Activated CD4-positive, alpha-beta T cell treated with anti-CD3 and anti-CD28 coated beads, Interleukin-2, Interleukin-4, amounts not matched to agents 100 ng/mL and 50 ng/mL, durations not matched to agents 16 hours and 8 hours (primary cell): ENCODE measurements at places on chromosomes 5 and 9.

GRCh38 chr9:110455860-110456259 is 118.2 kb upstream of the TXNDC8 start:
- no peak for DNase-seq

DNA sequence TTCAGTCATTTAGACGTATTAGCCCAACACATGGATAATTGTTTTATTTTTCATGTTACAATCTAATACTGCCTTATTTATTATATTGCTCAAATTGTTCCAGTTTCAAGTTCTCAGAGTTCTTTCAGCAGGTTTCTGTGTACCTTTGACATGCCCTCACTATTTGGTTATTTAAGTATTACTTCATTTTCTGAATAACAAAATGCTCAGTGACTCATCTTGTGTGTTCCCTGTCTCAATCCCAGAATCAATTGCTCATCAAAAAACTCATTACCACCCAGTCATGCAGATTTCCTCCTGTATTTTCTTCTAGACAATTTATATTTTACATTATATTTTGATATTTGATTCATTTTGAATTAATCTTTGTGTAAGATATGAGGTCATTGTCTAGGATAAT is 562.6 kb downstream of the ANXA1 start:
- DNase-seq, result no peak

- no peak for DNase-seq
Measured at GRCh38 chr9:128175726-128176125, 15.6 kb downstream of the CIZ1 start.

- DNase-seq, result no peak
Measured at GRCh38 chr5:38751103-38751502, 94.7 kb upstream of the OSMR start.

DNA sequence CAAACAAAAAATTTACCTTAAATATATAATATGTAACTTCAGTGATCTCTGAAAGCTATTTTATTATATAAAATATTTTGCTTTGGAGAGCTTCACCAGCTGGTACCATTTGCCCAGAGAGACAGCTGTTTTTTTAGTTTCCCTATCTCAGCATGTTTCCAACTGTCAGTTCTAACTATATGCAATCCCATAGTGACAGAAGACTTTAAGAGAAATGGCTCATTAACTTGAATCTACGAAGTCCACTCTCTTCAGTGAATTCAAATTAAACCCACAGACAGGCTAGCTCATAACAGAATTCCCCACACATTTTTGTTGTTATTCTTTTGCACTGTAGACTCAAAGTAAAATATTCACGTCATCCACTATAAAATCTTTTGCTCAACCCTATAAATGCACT is 251.8 kb upstream of the POU5F2 start:
- no peak for DNase-seq

DNA sequence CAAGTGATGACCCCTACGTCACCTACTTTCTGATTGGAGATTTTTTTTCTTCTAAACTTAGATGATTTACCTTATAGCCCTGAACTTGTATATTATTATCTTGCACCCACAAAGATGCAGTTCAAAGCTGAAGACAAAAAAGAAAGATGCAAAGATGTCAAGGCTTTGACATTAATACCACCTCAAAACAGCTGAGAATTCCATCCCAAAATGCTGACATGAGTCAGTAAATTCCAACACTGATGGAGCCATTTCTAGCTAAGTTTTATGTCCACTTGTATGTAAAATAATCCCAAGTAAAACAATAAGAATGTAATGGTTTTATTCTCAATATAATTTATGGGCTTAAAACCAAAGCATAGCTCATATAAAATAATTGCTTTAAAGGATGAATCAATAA is 91.5 kb upstream of the CDH9 start:
- no peak for DNase-seq

GRCh38 chr5:133610489-133611356 is 1.6 kb downstream of the FSTL4 start:
- peak; percentile 38 for DNase-seq

DNA sequence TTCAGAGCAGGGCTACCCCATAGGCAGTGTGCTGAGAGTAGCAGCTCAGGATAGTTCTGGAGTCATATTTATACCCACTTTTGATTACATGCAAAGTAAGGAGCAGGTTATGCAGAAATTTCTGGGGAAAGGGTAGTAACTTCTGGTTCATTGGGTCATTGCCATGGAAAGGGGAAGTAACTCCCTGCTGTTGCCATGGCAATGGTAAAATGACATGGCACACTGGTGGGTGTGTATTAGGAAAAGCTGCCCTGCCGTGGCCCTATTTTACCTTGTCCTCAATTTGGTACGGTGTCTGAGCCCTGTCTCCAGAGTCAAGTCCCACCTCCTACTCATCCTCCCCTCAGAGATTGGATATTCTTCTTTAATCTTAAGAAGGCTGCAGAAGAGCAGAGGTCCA is 526.7 kb upstream of the TYRP1 start:
- DNase-seq, result no peak

DNA sequence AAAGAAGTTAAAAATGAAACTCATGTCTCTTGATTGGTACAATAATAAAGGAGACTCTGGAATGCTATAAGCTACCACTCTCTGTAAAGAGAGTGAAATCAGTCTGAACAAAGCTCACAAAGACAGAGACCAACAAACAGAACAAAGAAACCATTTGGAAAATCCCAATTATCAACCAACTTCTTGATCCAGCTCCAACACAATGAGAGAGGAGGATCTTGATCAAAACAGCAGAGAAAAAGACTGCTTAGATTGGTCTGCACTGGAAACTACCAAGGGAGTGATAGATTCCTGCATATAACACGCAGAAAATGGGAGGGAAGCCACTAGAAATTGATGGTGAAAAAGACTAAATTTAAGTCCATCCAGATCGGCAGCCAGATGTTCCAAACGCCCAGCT is 23.1 kb upstream of the RNF38 start:
- no peak for DNase-seq

DNA sequence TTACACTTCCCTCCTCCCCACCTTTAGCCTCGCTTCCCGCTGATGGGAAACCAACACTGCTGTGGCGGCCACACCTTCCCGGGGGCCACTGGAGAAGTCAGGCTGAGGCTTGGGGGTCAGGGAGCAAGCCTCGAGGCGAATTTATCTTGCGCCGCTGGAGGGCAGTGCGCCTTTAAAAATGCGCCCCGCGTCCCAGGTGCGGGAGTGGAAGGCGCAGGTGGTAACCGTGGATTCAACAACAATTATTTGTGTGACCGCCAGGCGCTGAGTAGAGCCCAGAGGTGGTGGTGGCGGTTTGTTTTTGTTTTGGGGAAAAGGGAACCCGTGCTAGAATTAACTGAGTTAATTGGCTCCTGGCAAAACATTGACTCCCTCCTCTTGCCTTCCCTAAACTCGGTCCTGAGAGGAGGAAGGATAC is 1.1 kb downstream of the CFAP77 start:
- DNase-seq, result peak; percentile 66

DNA sequence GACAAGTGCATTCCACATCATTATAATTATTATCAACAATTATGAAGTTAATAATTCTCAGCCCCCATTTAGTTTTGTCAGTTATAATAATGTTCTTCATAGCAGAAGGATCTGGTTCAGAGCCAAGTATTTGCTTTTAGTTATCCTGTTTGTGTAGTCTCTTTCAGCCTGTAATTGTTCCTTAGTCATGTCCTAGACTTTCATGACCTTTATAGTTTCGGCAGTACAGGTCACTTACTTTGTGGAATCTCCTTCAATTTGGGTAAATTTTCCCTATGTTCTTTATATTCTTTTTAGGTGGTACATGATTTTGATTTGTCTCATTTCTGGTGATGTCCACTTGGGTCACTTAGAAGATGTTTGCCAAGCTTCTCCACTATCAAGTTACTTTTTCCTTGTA is 34.3 kb downstream of the UBE2R2 start:
- no peak for DNase-seq

DNA sequence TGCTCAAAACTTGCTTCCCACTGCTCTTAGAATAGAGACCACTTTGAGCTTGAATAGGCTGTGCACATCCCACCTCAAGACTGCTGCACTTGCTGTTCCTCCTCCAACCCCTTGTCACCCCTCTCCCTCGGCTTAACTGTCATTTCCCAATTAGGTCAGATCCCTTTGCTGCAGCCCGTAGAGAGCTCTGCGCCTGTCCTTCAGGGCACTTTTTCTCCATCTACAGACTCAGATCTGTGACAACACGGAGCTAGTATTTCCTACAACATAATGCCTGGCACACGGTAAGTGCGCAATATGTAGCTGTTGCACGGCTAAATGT is 485 bp upstream of the HABP4 start:
- no peak for DNase-seq

DNA sequence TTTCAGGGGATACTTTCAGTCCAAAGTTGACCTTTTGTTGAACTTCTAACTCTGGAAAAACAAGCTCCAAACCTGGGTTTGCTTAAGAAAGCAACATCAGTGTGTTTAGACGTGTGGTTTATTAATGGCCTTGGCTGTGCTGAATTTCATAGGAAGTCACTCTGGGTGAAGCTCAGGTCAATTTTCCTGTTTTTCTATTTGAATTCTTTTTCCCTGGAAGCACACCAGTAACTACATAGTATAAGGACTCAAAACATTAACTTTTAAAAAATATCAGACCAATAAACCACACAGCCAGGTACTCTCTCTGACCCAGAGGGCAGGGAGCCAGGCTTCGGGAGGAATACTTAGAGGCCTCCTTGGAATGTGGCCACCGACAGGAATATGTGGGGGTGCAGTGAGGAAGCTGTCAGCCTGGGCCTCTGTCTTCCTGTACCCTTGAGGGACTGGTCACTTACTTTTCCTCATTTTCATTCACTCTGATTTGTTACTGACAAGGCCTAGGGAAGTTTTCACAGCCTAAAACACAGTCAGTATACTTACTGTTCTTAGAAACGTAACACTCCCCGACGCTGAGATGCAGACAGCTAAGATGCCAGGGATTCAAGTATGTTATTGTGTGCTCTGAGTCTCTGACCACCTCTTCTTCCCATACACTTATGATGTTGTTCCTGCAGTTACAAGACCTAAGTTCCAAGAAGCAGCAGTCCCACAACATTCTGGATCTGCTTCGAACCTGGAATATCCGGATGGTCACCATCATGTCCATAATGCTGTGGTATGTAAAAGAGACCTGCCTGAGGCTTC is 18.9 kb downstream of the SLC22A5 start:
- no peak for DNase-seq

DNA sequence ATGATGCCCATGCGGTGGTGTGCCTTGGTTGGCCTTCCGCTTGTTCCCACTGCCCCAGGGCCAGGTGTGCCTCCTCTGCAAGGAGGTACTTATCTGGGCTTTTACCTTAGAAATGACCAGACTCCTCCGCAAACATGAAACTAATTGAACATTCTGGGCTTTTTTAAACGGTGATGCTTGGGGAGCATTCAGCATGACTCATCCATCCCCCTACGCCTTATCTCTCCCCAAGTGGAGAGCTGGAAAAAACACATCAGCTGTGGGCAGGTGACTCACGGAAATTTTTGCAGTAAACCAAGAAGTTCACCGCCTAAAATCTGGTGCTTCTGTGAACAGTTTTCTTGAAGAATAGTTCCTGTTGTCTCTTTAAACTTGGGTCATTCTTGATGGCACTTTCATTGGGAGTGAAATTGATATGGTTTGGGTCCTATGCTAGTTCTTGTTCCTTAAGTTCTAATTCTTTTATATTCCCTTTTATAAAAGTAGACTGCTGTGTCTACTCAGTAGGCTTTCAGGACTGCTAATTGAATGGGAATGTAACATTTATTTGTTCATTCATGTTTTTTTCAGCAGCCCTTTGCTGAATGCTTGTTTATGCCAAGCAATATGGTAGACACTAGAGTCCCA is 39.6 kb downstream of the SFXN1 start:
- DNase-seq, result peak; percentile 88

- DNase-seq, result no peak
Measured at GRCh38 chr5:149855366-149855765, 89.2 kb downstream of the PDE6A start.

- no peak for DNase-seq
Measured at GRCh38 chr5:109786206-109786855, 96.6 kb downstream of the MAN2A1 start.

DNA sequence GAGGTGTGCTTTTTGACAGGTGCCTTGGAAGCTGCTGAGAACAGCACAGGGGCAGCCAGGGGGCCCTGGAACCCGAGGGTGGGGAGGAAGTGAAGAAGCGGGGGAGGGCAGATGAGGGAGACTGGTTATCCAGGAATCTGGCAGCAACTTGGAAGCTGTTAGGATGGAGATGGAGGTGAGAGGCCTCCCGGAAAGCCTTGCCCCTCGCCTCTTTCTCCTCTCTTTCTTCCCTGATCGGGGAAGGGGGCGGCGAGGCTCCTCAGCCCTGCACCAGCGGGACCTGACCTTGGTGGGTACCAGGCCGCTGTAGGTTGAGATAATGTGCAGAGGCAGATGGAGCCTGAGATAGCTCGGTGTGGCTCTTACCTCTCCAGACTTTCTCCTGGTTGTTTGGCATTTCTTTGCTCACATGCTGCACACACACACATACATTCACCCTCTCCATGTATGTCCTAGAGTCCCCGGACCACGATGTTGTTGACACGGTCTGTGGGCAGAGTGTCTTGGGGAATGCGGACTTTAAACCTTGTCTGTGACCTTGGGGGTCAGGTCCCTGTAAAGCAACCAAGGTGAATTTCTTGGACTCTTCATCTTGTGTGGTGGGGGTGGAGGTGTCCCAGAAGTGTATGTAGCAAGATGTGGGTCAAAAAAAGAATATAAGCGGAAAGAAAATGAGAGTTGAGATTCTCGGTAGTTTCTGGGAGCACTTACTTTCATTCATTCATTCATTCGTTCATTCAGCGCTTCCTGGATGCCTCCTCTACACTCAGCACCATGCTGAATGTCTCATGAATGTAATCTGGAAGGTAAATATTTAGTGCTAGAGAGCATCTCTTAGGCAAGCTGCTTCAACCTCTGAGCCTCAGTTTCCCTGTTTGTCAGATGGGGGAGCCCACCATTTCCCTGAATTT is 1.6 kb downstream of the WWC1 start:
- DNase-seq, result no peak

DNA sequence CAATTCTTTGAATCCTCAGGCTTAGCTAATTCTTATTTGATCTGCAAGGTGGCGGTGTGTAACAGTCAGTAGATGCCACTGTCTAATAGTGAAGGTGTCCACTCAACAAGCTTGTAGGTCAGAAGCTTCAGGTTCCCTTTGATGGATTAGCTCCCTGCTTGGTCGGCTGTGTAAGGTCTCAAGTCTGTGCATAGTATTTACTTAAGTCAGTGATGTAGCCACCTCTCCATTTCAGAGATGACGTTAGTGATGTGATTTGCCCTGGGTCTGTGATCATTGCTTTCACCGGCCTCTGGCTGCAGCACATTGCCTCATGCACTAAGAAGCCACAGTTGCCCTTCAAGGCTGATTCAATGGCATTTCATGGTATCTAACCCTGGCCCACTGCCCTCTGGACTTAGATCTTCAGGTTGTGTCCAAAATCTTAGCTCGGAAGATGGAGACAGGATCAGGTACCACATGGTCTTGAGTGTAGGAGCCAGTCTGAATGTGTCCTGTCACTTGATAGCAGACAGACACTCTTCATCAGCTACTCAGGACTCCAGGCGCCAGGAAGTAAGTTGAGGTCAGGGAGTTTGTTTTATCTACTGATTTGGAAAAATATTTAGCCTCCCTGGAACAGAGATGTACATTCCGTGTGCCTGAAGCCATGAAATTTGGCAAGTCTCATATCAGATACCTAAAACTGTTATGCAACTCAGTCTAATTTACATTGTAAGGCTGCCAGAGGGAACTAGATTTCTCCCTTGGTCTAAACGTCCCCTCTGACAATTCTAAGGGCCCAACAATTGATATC is 42.9 kb downstream of the SUB1 start:
- DNase-seq, result no peak

GRCh38 chr9:91655658-91656057 is 232.0 kb upstream of the NFIL3 start:
- DNase-seq, result no peak
